ENCODE measurements at places on chromosomes 7 and 10. TPM values are rescaled to one million over a fixed set of nuclear protein-coding genes. Genes with fewer than 3 reads are reported as not detected.
A peak's percentile ranks its signal among the peaks of the same experiment; 100 is the strongest.

GRCh38 chr7:98730326-98730725, 113.2 kb downstream of the NPTX2 start:
- no peak overlapping the region for H3K4me3 ChIP-seq
- H3K36me3 ChIP-seq = no peaks in the 10 kb centered on the region
- no peak overlapping the region for H3K27ac ChIP-seq
- H3K27me3 ChIP-seq = no peaks in the 10 kb centered on the region
- no peak for DNase-seq
- no peaks in the 10 kb centered on the region for H3K4me1 ChIP-seq

DNA sequence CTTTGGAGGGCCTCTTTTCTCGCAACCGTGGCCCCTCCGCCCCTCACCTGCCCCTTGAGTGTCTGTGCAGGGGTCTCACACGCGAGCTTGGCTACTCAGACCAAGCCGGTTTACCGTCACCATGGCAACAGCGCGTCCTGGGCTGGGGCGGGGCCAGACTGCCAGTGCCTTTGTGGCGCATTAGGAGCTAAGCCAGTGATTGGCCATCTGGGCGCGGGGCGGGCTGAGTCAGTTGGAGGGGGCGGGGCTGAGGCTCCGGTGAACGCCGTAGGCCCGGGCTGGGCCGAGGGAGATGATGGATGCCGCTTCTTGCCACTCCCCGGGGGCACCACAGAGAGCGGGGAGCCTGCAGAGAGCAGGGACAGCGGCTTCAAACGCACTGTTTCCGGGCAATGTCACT, 48.7 kb upstream of the FXYD4 start:
- H3K4me3 ChIP-seq = peak overlapping the region; percentile 11
- H3K4me1 ChIP-seq = peaks cover 23% of the 10 kb centered on the region
- H3K36me3 ChIP-seq = no peaks in the 10 kb centered on the region
- peak overlapping the region; percentile 25 for H3K27ac ChIP-seq

DNA sequence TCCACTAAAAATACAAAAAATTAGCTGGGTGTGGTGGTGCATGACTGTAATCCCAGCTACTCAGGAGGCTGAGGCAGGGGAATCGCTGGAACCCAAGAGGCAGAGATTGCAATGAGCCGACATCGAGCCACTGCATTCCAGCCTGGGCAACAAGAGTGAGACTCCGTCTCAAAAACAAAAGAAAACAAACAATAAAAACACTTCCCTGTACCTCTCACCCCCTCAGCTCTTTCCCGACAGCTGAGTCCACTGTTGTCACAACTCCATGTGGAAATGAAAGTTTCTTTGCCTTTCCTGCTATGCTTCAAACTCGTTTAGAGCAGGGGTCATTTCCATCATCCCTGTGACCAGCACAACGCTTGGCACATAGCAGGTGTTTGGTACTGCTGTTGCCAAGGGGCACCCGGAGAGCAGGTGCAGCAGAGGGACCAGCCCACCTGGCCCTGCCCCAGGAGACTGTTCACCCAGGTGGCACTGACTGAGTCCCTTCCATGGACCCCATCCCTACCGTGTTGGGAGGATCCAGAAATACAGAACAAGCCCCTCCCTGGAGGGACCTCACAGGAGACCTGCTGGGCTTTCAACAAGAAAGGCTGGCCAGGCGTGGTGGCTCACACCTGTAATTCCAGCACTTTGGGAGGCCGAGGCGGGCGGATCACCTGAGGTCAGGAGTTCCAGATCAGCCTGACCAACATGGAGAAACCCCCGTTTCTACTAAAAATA, 4.9 kb downstream of the TMEM130 start:
- H3K36me3 ChIP-seq = no peaks in the 10 kb centered on the region
- H3K27ac ChIP-seq = no peak overlapping the region
- no peaks in the 10 kb centered on the region for H3K4me1 ChIP-seq
- no peak for DNase-seq

DNA sequence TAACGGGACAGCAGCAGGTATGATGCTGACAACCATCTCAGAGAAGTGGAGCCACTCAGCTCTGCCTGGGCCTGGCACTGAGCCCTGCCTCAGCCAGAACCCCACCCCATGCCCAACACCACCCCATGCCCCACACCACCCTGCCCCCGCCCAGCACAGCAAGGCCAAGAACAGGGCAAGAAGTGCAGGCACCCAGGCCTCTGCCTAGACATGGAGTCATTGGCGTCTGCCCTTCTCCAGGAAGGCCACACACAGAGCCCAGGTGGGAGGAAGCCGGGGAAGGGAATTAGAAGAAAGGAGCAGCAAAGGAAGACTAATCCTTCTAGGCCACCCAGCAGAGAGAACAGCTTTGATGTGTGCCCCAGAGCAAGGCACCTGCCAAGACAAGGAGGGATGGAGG, 18.9 kb downstream of the CAMK2G start:
- H3K36me3 ChIP-seq = peaks cover 29% of the 10 kb centered on the region
- H3K4me3 ChIP-seq = no peak overlapping the region
- H3K4me1 ChIP-seq = peaks cover 48% of the 10 kb centered on the region
- no peak for DNase-seq
- H3K27ac ChIP-seq = no peak overlapping the region
- no peaks in the 10 kb centered on the region for H3K27me3 ChIP-seq

DNA sequence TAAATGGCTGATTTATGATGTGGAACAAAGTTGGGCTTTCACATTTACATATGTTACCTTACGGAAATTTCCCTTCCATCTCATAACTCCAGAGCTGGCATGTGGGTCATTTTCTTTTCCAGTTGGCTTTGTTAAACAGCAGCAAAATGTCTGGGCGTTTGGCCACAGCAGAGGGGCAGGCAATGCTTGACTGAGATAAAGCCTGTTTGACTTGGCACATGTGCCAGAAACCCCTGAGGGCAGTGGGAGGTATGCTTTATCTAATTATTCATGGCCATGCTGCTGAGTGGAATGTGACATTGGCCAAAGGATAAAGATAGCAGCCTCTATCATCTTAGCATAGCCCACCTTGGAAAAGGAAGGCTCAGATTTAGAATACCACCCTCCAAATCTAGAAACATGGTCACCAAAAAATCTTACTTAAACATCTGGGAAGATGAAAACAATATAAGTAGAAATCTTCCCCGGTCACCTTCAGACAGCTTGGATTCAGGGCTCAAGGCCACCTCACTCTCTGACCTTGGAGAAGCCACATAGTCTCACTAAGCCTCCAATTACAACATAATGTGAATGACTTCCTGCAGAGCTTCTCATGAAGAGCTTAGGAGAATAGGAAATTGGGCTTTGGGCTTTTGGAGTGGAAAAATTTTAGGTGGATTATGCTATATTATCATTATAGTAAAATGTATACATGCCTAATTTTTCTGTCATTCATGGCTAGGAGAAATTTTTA, 101.5 kb downstream of the GRM3 start:
- H3K27ac ChIP-seq = no peak overlapping the region
- no peak for DNase-seq
- H3K4me1 ChIP-seq = no peaks in the 10 kb centered on the region
- H3K27me3 ChIP-seq = no peaks in the 10 kb centered on the region
- H3K36me3 ChIP-seq = no peaks in the 10 kb centered on the region

DNA sequence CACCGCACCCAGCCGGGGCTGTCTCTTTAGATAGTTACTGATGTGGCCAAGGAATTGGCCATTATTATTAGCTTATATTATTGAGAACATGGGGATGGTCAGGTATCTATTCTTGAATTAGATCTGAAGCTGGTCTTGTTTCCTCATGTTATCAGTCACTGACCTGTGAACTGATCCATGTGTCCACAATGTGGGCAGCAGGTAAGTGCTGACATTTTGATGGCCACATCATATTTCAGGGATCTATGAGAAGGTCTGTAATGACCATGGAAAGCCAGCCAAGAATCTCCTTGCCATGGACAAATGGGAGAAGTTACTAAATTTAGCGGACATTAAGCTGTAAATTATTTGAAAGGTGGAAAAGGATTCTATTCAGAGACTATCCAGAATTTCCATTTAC, 61.4 kb downstream of the GBF1 start:
- no peaks in the 10 kb centered on the region for H3K27me3 ChIP-seq
- H3K36me3 ChIP-seq = peaks cover 14% of the 10 kb centered on the region
- H3K4me3 ChIP-seq = no peak overlapping the region
- H3K4me1 ChIP-seq = peaks cover 21% of the 10 kb centered on the region

- no peaks in the 10 kb centered on the region for H3K4me1 ChIP-seq
- no peaks in the 10 kb centered on the region for H3K27me3 ChIP-seq
- H3K27ac ChIP-seq = no peak overlapping the region
- peaks cover 4% of the 10 kb centered on the region for H3K36me3 ChIP-seq
- H3K4me3 ChIP-seq = no peak overlapping the region
These were observed 68.0 kb upstream of the EEPD1 start for GRCh38 chr7:36085096-36085495.

DNA sequence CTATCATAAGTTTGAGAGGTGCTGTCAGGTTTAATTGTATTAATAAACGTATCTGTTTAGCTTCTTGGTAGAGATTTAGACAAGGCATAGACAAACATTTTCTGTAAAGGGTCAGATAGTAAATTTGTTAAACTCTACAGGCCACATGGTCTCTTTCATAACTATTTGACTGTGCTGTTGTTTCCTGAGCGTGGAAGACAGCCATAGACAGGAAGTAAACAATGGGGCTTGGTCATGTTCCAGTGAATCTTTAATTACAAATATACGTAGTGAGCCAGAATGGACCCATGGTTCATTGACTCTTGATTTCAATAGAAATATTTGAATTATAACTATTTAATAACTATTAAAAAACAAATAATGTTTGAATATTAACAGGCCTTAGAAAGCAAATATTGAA, 451.1 kb downstream of the SH2D4B start:
- no peaks in the 10 kb centered on the region for H3K27me3 ChIP-seq
- H3K4me1 ChIP-seq = no peaks in the 10 kb centered on the region
- H3K27ac ChIP-seq = no peak overlapping the region
- no peak for DNase-seq
- no peak overlapping the region for H3K4me3 ChIP-seq

VAX1 gene
- total RNA-seq = not detected

FRAT2 gene
- 11.4 TPM for total RNA-seq

SEM1 gene
- total RNA-seq = 47.0 TPM

BLNK gene
- total RNA-seq = not detected

ZMYND11 gene
- total RNA-seq = 31.8 TPM

HTRA1 gene
- total RNA-seq = not detected

SUN1 gene
- 41.4 TPM for total RNA-seq

PPIF gene
- 119 TPM for total RNA-seq

CLIP2 gene
- 4.6 TPM for total RNA-seq

OR2A1 gene
- total RNA-seq = not detected
